Stimulated activated CD8-positive, alpha-beta memory T cell treated with anti-CD3 and anti-CD28 coated beads, Interleukin-15, amount 100 ng/mL, for 4 hours (primary cell): ENCODE measurements at places on chromosomes 5 and 9.

- DNase-seq: no peak
These were observed 56.7 kb upstream of the NAA35 start for GRCh38 chr9:85884256-85884655.

DNA sequence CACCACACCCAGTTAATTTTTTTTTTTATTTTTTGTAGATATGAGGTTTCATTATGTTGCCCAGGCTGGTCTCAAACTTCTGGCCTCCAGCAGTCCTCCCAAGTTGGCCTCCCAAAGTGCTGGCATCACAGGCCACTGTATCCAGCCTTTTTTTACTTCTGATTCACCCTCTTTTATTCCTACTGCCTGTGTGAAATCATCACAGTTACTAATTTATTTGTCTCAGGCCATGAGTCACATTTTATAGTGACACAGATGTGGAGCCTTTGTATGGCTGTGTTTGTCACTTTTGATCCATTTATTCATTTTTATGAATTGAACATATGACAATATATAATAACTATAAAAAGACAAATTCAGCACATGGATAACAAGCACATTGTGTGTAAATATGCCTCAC is 67.1 kb upstream of the SNX2 start:
- DNase-seq: no peak

GRCh38 chr5:82620957-82621600 is 342.9 kb upstream of the RPS23 start:
- no peak for DNase-seq

GRCh38 chr5:112735702-112736101 is 2.0 kb upstream of the APC start:
- DNase-seq: no peak

DNA sequence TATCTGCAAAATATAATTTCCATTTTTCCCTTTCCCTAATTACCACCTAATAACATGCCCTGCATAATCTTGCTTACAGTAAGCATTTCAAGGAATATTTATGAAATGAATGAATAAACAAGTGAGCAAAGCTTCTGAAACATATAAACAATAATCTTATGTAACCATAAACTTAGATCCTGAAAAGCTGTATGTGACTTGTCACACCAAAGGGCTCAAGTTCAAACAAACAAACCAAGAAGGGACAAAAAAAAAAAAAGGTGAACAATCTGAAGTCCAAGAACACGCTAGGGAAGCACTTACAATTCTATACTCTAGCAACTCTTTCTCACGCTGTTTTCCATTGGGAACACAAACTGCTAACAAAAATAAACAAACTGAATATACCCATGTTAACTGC is 36.3 kb downstream of the PLPP1 start:
- DNase-seq: no peak

DNA sequence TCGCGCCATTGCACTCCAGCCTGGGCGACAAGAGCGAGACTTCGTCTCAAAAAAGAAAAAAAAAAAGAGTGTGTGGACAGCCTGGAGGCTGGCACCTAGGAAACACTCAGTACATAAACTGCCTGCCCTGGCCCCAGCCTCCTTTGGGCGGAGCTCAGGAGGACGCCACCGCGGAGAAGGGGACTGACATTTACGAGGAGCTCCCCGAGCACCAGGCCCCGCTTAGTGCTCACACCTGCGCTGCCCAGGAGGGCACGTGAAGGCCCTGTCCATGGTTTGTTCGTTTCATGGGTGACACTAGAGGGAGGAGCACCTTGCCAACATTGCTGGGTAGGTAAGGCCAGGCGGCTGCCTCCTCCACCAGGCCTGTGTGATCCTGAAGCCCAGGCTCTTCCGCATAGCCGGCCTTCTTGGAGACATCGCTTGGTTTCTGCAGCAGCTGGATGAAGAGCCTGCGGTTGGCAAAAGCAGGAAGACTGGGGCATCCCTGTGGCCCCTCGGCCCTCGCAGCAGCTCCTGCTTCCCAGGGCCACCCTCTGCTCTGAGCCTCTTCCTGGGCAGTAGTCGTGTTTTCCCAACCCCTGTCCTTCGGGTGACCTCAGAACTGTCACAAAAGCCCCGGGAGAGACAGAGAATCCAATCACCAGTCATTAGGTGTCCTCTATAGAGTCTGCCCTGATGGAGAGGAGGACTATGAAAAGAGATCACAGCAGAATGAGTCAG is 26.2 kb upstream of the LAMC3 start:
- no peak for DNase-seq

DNA sequence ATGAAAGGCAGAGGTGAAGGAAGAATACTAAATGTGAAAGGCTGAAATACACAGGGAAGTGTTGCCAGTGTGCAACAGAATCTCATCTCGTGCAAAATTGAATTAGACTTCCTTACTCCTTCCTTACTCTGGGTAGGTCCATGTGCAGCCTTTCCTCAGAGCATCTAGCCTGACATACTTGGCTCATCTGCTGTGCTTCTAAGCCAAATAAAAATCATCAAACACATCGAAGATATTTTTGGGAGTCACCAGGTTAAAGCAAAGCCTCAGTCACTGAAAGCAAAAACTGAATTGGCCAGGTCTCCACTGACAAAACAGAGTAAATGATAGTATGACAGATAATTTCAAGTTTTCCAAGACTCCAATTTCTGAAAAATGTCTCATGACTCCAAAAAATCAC is 19.3 kb downstream of the STARD4 start:
- DNase-seq: no peak

DNA sequence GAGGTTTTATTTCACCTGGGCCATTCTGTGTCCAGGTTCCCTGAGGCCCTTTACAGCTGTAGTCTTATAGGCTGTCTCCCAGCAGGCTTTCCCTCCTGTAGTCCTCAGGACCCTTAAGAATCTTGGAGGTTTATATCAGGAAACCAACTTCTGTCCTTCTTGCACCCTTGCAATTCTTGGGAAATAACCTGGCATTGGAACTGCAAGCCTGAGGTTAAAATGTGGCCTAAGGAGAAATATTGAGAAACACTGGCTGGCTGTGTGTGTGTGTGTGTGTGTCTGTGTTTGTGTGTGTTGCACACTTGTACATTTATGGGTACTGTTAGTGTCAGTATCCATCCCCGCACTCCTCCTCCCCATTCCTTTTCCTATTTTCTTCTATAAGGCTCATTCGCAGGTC is 168.9 kb downstream of the PAPPA start:
- no peak for DNase-seq

DNA sequence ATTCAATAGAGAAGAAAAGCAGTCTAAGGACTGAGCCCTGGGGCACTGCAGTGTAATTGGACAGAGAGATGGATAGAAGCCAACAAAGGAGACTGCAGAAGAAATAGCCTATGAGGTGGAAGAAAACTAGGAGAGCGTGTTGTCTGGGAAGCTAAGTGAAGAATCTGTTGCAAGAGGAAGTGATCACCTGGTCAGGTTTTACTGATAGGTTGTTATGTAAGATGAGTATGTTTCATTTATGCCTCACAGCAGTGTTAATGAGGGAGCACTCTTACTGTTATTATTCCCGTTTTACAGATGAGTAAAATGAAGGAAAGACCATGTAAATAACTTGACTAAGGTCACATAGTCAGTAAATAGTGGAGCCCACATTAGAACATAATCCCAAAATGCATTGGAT is 80.0 kb upstream of the GRHPR start:
- no peak for DNase-seq

GRCh38 chr9:114266969-114267368 is 55.9 kb upstream of the ORM1 start:
- no peak for DNase-seq

DNA sequence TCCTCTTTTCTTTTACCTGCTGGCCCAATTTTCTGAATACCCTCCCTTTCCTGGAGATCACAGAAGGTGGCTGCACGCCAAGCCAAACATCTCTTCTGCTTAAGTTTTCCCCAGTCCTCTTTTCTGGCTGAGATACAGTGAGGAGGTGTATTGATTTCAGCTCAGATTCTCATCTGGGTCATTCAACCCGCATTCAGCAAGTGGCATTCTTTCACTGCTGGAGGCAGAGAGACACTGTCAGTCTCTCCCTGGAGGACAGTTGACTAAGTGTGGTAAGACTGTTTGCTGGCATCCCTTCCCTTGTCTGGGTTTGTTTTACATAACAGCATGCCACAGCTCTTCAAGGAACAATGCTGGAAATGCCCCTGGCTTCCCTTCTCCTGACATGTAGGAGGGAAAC is 60.5 kb downstream of the GABRG2 start:
- no peak for DNase-seq

GRCh38 chr5:32147236-32147635 is 26.9 kb downstream of the GOLPH3 start:
- DNase-seq: no peak

- no peak for DNase-seq
These were observed 104.1 kb downstream of the CRB2 start for GRCh38 chr9:123460091-123460490.

DNA sequence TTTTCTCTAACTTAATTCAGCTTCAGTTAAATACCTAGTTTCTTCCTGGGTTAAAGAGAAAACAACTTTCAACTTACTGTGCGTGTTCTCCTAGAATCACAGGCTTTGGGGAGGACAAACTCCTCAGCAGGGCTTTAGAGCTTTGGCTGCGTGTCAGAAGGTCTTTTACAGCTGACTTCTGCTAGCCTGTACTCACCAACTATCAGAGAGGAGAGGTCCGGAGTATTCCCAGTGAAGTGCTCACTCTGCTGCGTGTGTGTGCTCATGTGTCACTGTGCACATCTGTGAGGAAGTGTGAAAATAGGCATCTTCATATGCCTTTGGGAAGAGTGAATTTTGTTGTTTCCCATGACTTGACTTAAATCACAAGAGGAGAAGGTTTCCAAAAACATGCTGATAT is 423.2 kb upstream of the SGCD start:
- no peak for DNase-seq

DNA sequence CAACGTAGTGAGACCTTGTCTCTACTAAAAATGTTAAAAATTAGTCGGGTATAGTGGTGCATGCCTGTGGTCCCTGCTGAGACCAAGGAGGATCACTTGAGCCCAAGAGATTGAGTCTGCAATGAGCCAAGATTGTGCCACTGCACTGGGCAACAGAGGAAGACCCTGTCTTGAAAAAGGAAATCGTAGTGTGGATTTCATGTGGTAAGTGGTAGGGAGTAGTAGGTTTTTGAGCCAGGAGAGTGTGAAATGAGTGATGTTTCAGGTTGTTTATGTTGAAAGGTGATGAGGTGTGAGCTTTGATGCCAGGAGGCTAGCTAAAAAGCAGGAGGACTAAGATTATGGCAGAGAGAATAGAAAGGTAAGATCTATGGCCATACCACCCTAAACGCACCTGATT is 5.9 kb downstream of the MATR3 start:
- no peak for DNase-seq

DNA sequence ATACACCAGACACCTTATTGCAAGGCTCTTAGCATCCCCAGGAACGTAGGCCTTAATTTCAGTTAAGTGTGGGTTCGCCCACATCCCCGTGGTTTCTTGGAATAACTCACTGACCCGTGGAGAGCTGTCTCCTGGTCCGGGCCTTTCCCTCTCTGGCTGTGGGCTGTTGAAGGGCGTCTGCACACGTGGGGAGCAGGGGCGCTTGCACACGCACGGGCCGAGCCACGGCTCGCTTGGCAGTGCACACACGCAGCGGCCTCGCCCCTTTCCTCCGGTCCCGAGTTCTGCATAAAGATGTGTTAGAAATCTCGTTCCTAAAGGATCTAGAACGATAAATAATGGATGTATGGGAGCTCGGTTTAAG is 141.9 kb downstream of the PBX3 start:
- no peak for DNase-seq

- DNase-seq: no peak
These were observed 63.9 kb downstream of the KLHL3 start for GRCh38 chr5:137672001-137672400.

DNA sequence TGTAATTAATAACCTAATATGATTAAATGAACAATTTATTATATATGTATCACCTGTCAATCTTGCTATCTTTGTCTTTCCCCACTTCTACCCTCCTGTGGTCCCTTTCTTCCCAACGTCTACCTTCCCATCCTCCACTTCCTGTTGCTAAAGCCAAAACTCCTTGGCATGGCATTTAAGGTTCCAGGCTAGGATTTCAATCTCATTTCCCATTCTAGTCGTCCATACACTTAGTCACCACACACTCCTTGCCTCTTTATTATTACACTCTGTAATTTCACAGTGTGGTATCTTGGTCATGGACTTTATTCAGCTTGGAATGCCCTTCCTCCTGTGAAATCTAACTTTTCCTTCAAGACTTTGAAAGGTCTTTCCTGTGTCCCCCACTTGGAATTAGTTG is 115.3 kb downstream of the SEMA6A start:
- no peak for DNase-seq

DNA sequence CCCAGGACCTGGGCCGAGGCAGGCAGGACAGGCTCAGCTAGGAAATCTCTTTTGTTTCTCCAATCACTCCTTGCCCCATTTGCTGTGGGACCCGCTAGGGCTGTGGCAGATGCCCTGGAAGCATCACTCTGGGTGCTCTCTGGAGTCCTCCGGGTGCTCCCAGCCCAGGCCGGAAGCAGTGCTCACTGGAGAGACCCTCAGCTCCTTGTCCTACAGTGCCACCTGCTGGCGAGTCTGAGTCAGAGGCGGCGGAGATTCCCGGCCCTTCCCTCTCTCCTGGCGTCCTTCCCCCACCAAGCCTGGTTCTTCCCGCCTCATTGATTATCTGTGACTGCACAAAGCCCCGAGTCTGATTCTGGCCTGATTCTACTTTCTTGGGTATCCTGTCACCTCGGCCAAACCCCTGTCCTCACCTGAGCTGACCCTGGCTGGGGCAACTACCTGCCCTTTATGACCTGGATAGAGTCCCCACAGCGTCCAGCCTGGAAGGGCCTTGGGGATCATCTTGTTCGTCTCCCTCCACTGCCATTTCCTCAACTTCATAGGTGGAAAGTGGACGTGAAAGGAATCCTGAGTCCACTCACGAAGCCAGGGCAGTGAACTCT is 7.3 kb upstream of the BARHL1 start:
- no peak for DNase-seq

GRCh38 chr9:112261133-112261532 is 72.3 kb downstream of the PTBP3 start:
- no peak for DNase-seq

DNA sequence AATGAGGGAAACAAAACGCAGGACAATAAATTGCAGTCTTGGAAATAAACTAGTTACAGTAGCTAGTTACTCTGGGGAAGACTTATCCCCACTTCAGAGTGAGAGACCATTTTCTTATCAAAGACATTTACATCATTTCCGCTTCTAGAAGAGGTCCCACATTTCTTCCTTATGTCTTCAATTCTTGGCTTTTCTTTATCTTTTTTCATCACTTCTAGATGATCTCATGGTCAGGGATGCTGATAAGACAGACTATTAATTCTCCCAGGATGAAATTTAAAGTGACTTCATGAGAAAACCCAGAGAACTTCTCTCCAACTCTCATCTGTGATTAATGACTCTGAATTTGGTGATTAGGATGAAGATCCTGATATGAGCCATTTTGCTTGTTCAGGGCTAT is 229.1 kb downstream of the MTRR start:
- no peak for DNase-seq

DNA sequence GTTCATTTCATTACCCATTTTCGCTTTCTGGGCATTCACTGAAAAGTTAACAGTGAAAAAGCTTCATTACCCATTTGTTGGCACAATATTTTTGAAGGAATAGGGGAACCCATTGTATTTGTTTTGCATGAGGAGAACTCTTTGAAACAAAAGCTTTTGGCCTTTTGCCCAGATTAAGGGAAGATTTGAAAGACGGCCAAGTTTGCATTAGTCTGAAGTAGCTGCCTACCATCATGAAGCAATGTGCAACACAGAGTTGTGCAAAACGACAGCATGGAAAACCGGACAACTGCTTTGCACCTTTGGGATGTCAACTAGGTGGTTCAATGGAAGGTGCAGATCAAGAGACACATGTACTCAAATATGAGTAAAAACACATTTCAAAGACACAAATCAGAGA is 84.9 kb downstream of the TRPM3 start:
- DNase-seq: no peak
